ENCODE measurements at places on chromosomes 16 and 17. TPM values are rescaled to one million over a fixed set of nuclear protein-coding genes. Genes with fewer than 3 reads are reported as not detected.

DNA sequence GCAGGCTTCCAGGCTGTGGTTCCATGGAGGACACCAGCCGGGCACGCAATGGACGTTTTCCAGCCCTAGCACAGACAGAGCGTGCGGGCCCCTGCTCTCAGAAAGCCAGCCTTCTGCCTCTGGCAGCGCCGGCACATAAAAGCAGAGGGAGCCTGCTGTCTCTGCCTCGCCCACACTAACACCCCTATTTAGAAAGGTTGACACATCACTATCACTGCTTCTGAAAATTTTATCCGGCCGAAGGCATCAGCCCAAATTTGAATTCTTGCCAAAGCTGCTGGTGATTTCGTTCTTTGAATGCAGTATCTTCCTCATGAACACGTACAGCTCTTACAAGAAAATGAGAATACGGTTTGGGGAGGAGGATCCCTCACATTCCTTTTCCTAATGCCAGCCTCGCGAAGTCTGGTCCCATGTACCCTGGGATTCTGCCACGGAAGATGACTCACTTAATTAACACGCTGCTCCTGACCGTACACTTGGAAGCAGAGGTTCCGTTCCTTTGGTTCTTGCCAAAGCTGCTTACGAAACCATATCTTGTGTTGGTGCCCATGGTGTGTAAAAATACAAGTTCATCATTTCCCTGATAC is 1.3 kb upstream of the RAB11FIP3 start:
- H3K27ac ChIP-seq = peak overlapping the region; percentile 91
- no peaks in the 10 kb centered on the region for H3K27me3 ChIP-seq
- peaks cover 19% of the 10 kb centered on the region for H3K4me1 ChIP-seq
- H3K36me3 ChIP-seq = no peaks in the 10 kb centered on the region
- DNase-seq = peak; percentile 25

DNA sequence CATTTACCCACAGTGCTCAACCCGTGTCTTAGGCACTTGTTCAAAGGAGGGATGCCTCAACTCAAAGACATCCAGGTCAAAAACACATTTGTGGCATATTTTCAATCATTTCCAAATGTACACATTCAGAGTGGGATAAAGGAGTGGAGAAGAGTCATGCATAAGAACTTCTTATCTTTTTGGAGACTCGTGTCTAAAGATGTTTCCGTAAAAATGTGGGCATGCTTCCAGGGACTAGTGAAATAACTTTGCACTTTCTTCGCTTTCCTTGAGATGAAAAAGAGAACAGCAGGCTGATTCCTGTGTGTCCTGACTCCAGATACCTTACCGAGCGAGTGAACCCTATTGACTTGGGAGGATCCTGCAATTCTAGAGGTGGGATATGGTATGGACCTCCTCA is 256.6 kb upstream of the KCNJ16 start:
- H3K4me1 ChIP-seq = no peaks in the 10 kb centered on the region
- H3K4me3 ChIP-seq = no peak overlapping the region
- no peaks in the 10 kb centered on the region for H3K36me3 ChIP-seq
- no peak for DNase-seq
- H3K27ac ChIP-seq = no peak overlapping the region
- no peaks in the 10 kb centered on the region for H3K27me3 ChIP-seq

- H3K4me1 ChIP-seq = peaks cover 11% of the 10 kb centered on the region
- no peak for DNase-seq
- H3K27me3 ChIP-seq = no peaks in the 10 kb centered on the region
- H3K27ac ChIP-seq = no peak overlapping the region
- H3K36me3 ChIP-seq = no peaks in the 10 kb centered on the region
Observed at GRCh38 chr17:45950888-45951287, 48.2 kb upstream of the STH start.

Gene TM4SF5
- total RNA-seq = not detected

DNA sequence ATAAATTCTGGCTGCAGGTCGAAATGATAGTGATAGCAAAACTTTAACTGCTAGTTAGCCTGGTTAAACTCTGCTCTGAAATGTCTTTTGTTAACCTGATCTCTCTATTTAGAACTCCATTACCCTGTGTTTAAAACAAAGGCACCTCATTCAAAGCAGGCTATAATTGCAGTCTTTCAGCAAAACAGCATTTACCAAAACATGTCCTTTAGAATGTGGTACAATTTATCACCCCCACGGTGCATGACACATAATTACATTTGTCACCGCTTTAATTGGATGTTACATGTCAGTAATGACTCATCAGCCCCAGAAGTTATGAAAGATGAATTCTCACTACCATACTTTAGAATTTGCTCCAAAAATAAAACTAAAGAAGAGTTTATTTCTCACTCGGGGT is 295.4 kb downstream of the TOX3 start:
- no peak overlapping the region for H3K27ac ChIP-seq
- no peak for DNase-seq
- no peaks in the 10 kb centered on the region for H3K36me3 ChIP-seq
- no peak overlapping the region for H3K4me3 ChIP-seq
- no peaks in the 10 kb centered on the region for H3K27me3 ChIP-seq
- H3K4me1 ChIP-seq = no peaks in the 10 kb centered on the region

Gene KRT33A
- not detected for total RNA-seq

- H3K27me3 ChIP-seq = peaks cover 13% of the 10 kb centered on the region
- DNase-seq = no peak
- H3K27ac ChIP-seq = no peak overlapping the region
- H3K4me3 ChIP-seq = no peak overlapping the region
Observed at GRCh38 chr17:5120036-5120435, 4.2 kb downstream of the USP6 start.

GRCh38 chr17:600576-601243 is 113.9 kb downstream of the VPS53 start:
- H3K27ac ChIP-seq = no peak overlapping the region
- H3K4me1 ChIP-seq = peaks cover 11% of the 10 kb centered on the region
- no peak overlapping the region for H3K4me3 ChIP-seq
- H3K27me3 ChIP-seq = no peaks in the 10 kb centered on the region
- peaks cover 10% of the 10 kb centered on the region for H3K36me3 ChIP-seq

Gene KRT39
- not detected for total RNA-seq

Gene MAP1LC3B
- total RNA-seq = 51.8 TPM

DNA sequence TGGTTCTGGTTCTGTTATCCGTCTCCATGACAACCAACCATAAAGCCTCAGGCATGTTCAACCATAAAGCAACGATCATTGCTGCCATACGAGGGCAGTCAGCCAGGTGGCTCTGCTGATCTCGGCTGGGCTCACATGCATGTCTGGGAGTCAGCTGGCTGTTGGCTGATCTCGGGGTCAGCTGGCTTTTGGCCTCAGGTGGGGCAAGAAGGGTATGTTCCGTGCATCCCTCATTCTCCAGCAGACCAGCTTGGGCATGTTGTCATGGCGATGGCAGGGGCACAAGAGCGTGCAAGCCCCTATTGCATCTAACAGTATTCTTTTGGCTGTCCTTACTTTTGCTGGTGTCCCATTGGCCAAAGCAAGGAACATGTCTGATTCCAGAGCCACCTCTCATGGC is 86.2 kb downstream of the ABCC6 start:
- no peaks in the 10 kb centered on the region for H3K27me3 ChIP-seq
- H3K27ac ChIP-seq = no peak overlapping the region
- no peaks in the 10 kb centered on the region for H3K4me1 ChIP-seq
- no peak for DNase-seq
- H3K36me3 ChIP-seq = peaks cover 91% of the 10 kb centered on the region

- no peaks in the 10 kb centered on the region for H3K36me3 ChIP-seq
- no peaks in the 10 kb centered on the region for H3K4me1 ChIP-seq
- H3K27me3 ChIP-seq = no peaks in the 10 kb centered on the region
- no peak overlapping the region for H3K4me3 ChIP-seq
Observed at GRCh38 chr17:50298018-50298417, 23.8 kb downstream of the TMEM92 start.

Gene NFATC3
- total RNA-seq = 107 TPM

DNA sequence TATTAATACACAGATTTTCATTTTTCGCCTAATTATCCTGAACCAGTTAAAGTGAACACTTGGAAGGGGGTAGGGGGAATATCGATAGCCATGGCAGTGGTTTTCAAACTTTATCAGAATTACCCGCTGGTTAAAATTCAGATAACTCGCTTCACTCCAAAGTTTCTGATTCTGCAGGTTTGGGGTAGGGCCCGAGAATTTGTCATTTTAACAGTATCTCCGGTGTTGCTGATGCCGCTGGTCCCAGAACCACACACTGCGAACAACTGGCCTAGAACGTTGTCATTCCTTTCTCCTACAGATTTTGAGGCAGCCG is 313 bp upstream of the NSRP1 start:
- H3K27me3 ChIP-seq = no peaks in the 10 kb centered on the region
- peak overlapping the region; percentile 37 for H3K4me3 ChIP-seq
- no peak for DNase-seq

- H3K27me3 ChIP-seq = no peaks in the 10 kb centered on the region
- H3K36me3 ChIP-seq = no peaks in the 10 kb centered on the region
- no peak overlapping the region for H3K4me3 ChIP-seq
- H3K4me1 ChIP-seq = no peaks in the 10 kb centered on the region
Observed at GRCh38 chr17:62876673-62877405, 68.7 kb upstream of the MARCHF10 start.

DNA sequence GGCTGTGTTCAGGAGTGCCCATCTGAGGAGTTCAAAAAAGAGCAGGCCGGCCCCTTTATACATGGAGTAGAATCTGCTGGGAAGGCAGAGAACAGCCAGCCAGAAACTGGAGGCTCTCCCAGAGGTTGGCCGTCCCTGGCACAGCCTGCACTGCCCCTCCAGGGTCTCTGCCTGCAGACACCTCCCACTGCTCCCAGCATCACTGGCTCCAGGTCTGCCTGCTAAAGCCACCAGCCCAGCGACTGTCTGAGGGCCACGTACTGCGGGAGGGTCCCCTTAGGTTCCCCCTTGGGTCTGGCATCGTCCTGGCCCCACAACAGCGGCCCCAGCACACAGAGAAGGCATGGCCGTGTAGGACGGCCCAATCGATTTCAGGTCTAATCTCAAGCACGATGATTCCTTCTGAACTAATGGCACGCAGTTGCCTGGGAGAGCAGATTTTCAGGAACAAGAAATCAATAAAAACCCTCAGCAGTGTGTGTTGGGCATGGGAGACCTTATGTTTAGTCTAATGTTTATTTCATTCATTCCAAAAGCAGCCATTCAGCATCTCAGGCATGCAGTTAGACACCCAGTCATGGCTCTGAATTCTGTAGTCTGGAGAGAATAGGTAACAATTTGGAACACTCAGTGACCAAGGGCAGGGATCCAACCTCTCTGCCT is 95.6 kb downstream of the PGS1 start:
- H3K4me1 ChIP-seq = peaks cover 7% of the 10 kb centered on the region
- H3K36me3 ChIP-seq = no peaks in the 10 kb centered on the region
- H3K27ac ChIP-seq = no peak overlapping the region
- H3K4me3 ChIP-seq = no peak overlapping the region
- H3K27me3 ChIP-seq = no peaks in the 10 kb centered on the region

Gene CCL16
- total RNA-seq = not detected

Gene HEATR9
- not detected for total RNA-seq

Gene TBC1D3H
- not detected for total RNA-seq

Gene TMEM95
- total RNA-seq = not detected

Gene MMP28
- total RNA-seq = 12.4 TPM

DNA sequence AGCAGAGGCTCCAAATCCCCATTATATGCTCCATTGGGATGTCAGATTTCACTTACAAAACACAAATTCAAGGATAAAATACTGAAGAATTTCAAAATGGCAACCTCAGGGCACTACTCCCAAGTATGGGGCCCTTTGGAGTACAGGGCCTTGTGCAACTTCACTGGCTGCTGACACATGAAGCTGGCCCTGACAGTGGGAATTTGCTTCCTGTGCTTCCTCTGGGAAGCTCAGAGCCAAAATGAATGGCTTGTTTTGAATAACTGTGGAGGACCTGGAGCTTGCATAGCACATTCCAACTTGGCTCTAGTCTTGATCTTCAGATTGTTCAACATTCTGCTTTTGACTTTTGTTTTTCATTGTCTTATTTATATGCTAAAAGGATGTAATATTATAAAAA is 52.3 kb upstream of the HNF1B start:
- no peak overlapping the region for H3K27ac ChIP-seq
- H3K4me1 ChIP-seq = no peaks in the 10 kb centered on the region
- no peaks in the 10 kb centered on the region for H3K36me3 ChIP-seq
- no peak overlapping the region for H3K4me3 ChIP-seq

- no peaks in the 10 kb centered on the region for H3K4me1 ChIP-seq
- DNase-seq = no peak
- no peak overlapping the region for H3K4me3 ChIP-seq
- no peaks in the 10 kb centered on the region for H3K36me3 ChIP-seq
Observed at GRCh38 chr16:82943371-82943770, 316.6 kb downstream of the CDH13 start.

Gene EVI2A
- total RNA-seq = 0.71 TPM

- no peak for DNase-seq
- H3K36me3 ChIP-seq = no peaks in the 10 kb centered on the region
- H3K27me3 ChIP-seq = no peaks in the 10 kb centered on the region
- no peak overlapping the region for H3K4me3 ChIP-seq
- no peak overlapping the region for H3K27ac ChIP-seq
Observed at GRCh38 chr16:50933262-50933661, 191.4 kb downstream of the CYLD start.

GRCh38 chr16:22692916-22693637 is 120.9 kb upstream of the HS3ST2 start:
- no peak overlapping the region for H3K27ac ChIP-seq
- no peaks in the 10 kb centered on the region for H3K27me3 ChIP-seq
- H3K4me1 ChIP-seq = no peaks in the 10 kb centered on the region
- no peak overlapping the region for H3K4me3 ChIP-seq

Gene DNAI2
- 0.13 TPM for total RNA-seq

Gene GCGR
- not detected for total RNA-seq

Gene KRTAP1-1
- not detected for total RNA-seq

- H3K4me3 ChIP-seq = no peak overlapping the region
- H3K4me1 ChIP-seq = peaks cover 10% of the 10 kb centered on the region
- peaks cover 54% of the 10 kb centered on the region for H3K36me3 ChIP-seq
- no peak for DNase-seq
- H3K27me3 ChIP-seq = no peaks in the 10 kb centered on the region
Observed at GRCh38 chr17:82055965-82056728, 4.4 kb downstream of the GPS1 start.

DNA sequence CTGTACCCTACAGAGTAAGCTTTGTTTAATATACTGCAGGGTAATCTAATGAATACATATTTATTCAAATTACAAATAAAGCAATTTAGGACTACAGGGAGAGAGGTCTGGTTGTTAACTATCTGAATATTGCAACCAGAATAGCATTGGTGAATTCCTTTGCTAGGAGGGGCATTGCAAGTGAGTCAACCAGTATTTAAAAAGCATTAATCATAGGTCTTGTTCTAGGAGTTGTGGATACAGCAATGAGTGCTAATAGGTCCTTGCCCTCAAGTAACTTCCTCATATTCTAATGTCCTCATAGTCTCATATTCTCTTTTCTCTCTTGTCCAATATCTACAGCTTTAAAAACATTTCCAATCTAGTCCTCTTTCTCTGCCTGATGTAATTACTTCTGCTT is 531.4 kb downstream of the CDH11 start:
- no peaks in the 10 kb centered on the region for H3K27me3 ChIP-seq
- no peak overlapping the region for H3K27ac ChIP-seq
- DNase-seq = no peak
- H3K4me3 ChIP-seq = no peak overlapping the region

DNA sequence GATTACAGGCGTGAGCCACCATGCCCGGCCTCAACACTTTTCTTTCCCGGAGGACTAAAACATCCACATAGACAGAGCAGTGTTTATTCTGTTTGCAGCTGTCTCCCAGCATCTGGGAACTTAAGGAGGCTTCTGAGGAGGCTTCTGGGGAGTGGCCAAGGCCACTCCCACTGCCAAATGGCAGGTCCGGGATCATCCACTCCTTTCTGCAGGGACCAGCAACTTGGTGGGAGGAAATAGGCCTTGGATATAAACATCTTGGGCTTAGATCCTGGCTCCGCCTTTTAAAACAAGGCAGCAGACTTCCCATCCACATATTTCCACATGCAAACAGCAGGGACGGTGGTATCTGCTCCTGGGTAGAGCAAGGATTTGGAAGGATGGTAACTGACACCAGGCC is 14.1 kb upstream of the SPATA32 start:
- no peak overlapping the region for H3K4me3 ChIP-seq
- no peak overlapping the region for H3K27ac ChIP-seq
- H3K4me1 ChIP-seq = peaks cover 14% of the 10 kb centered on the region
